ENCODE measurements at places on chromosomes 5 and 9. TPM values are rescaled to one million over a fixed set of nuclear protein-coding genes. Genes with fewer than 3 reads are reported as not detected.
A peak's percentile ranks its signal among the peaks of the same experiment; 100 is the strongest.

The AP3B1 gene
- 65.8 TPM for total RNA-seq

GRCh38 chr9:129182122-129182521 lies 4.1 kb upstream of the IER5L start:
- no peak for DNase-seq
- H3K36me3 ChIP-seq: peaks cover 43% of the 10 kb centered on the region
- H3K4me3 ChIP-seq: peak overlapping the region; percentile 26
- peaks cover 45% of the 10 kb centered on the region for H3K4me1 ChIP-seq
- H3K27ac ChIP-seq: peak overlapping the region; percentile 39

- H3K27ac ChIP-seq: no peak overlapping the region
- no peaks in the 10 kb centered on the region for H3K4me1 ChIP-seq
- H3K36me3 ChIP-seq: no peaks in the 10 kb centered on the region
- DNase-seq: no peak
These were observed 18.6 kb upstream of the PLIN2 start for GRCh38 chr9:19145881-19146280.

DNA sequence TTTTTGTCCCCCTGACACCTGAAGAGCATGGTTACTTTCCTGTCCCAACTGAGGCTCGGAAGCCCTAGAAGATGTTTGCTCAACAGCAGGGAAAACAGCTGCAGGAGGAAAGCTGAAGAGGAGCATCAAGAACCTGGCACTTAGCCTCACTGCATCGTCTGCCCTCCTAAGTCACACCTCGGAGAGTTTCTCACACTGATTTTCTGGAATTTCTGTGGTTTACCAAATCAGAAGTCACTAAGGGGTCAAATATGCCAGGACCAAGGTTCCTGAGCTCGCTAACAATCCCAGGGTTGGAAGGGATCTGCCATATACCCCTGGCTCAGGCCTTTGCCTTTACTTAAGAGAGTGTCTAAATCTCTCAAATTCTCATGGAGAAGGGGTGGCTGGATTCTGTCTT lies 5.3 kb downstream of the IL12B start:
- H3K36me3 ChIP-seq: no peaks in the 10 kb centered on the region
- no peak for DNase-seq
- peaks cover 71% of the 10 kb centered on the region for H3K27me3 ChIP-seq

DNA sequence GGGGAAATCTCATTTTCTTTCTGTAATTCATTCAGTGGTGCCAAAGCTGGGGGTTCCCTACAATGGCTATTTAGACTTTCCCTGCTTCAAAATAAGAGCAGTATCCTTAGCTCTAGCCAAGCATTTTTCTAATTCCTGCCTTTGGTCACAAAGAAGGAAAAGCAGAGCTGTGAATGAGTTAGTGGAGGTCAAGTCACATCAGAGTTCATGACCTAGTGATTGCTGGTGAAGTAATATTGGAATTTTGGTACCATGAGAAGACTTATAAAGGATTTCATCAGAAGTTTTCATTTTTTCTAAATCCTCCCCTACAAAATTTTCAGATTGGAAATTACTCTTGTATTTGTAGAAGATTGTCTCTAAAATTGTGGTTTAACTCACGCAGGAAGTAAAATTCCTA lies 28.0 kb downstream of the DNAJC21 start:
- H3K27me3 ChIP-seq: no peaks in the 10 kb centered on the region
- H3K27ac ChIP-seq: no peak overlapping the region
- no peaks in the 10 kb centered on the region for H3K4me1 ChIP-seq
- no peak overlapping the region for H3K4me3 ChIP-seq
- peaks cover 16% of the 10 kb centered on the region for H3K36me3 ChIP-seq

Data from Calu3 (cell line).